ENCODE measurements at places on chromosomes 4 and X.

GRCh38 chrX:39002466-39002865 lies 201.2 kb downstream of the MID1IP1 start:
- no peak for DNase-seq

DNA sequence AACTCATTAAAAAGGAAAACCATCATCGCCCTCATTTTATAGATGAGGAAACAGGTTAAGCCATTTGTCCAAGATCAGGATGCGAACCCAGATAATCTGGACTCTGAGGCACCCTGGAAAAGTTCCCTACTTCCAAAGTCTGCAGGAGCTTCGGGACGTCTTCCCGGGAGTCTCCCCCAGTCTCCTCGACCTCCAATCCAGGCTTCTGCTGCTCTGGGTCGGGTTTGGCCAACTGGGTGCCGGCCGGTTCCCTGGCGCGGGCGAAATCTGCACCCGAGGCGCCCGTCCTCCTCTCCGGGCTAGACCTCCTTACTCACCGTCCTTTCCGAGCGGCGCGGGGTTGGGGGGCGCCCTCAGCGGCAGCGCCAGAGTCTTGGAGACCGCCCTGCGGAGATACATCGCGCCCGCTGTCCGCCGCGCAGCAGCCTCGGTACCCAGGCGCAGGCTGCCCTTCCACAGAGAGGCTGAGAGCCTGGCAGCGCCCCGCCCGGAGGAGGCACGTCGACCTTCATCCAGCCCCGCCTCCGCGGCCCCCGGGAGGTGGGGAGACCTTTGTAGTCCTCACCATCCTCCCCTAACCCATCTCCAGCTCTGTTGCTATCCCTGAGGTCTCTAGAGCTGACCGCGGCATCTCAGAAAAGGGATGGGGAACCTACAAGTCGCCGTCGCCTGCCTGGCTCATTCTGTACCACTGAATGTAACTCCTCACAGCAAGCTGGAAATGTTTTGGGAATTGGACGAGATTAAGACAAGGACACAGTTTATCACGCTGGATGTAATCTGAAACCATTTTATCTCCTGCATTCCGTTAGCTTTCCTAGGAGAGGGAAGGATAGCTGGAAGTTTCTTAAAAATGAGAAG lies at the start of gene MGARP:
Gene MGARP, minus strand, starts transcription at position 466 of the 861 bp plus-strand sequence. Its CDS starts 67 bp downstream, at position 399.
- no peak for DNase-seq

DNA sequence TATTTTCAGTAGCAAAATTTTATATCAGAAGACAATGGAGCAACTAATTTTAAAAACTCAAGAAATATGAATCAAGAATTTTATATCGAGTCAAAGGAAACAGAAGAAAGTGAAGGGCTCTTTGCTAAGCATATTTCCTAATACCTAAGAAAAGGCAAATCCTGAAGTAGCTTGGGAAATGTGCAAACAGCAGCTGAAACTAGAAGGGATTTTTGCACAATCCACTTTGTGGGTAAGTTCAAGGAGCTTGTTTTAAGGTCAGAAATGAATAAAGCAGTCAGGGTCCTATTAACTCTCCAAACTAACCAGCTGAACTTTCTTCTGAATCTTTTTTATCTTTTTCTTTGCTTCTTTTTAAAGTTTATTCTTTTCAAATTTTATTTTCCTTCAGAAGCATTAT lies 500.9 kb upstream of the CXorf51A start:
- no peak for DNase-seq

- peak; percentile 32 for DNase-seq
These were observed 30.7 kb downstream of the SPARCL1 start for GRCh38 chr4:87498446-87498900.

GRCh38 chr4:4673070-4673469 lies 131.2 kb upstream of the STX18 start:
- DNase-seq, result no peak

GRCh38 chr4:61199873-61200186 lies 296 bp upstream of the ADGRL3 start:
- DNase-seq, result no peak

DNA sequence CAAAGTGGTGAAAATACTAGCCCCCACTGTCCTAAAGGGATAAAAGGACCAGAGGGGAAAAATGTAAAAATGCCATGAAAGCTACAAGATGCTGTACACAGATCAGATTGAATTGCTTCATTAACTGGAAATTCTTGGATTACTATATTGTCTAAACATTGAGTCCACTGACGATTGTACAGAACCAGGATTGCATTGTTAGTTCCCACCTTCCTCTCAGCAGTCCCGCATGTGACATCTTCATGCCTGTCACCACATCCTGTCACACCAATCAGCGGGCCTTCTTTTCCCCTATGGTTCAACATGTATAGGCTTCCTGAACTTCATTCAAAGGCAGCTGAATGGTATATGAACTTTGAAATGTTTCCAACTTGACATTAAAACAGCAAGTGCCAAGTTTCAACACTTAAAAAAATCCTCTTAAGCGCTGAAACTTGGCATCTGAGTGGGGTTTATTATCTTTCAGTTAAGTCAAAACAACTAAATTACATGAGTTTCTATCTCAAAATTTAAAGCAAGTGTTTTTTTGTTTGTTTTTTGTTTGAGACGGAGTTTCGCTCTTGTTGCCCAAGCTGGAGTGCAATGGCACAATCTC lies 24.6 kb downstream of the ZRSR2 start:
- DNase-seq, result no peak
